Transverse colon (tissue), 4 donors: ENCODE measurements at places on chromosomes 2 and 18. TPM values are rescaled to one million over a fixed set of nuclear protein-coding genes. Genes with fewer than 3 reads are reported as not detected.

GRCh38 chr2:179796213-179797007 lies 65.0 kb downstream of the ZNF385B start:
- no peaks in the 10 kb centered on the region for H3K4me1 ChIP-seq
- no peak for DNase-seq
- H3K4me3 ChIP-seq = no peak overlapping the region
- no peaks in the 10 kb centered on the region for H3K27me3 ChIP-seq
- H3K27ac ChIP-seq = no peak overlapping the region
- H3K36me3 ChIP-seq = no peaks in the 10 kb centered on the region

DNA sequence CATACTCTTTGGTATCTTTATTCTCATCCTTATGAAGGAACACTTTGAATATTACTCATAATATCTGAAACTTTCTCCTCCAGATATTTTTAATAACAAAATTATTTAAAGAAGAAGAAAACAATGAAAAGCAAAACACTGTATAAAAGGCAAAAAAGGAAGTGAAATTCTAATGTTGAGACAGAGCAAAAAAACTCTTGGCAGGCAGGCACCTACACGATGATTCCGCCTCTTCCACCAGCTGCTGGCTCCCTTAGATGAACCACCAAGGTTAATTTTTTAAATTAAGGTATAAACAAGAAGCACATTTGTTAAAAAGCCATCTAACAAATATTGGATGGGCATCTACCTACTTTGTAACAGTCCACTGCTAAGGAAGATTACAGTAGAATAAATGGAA lies 434.7 kb downstream of the EPHA4 start:
- no peaks in the 10 kb centered on the region for H3K36me3 ChIP-seq
- no peak for DNase-seq
- no peaks in the 10 kb centered on the region for H3K4me1 ChIP-seq
- H3K27ac ChIP-seq = no peak overlapping the region
- no peak overlapping the region for H3K4me3 ChIP-seq

DNA sequence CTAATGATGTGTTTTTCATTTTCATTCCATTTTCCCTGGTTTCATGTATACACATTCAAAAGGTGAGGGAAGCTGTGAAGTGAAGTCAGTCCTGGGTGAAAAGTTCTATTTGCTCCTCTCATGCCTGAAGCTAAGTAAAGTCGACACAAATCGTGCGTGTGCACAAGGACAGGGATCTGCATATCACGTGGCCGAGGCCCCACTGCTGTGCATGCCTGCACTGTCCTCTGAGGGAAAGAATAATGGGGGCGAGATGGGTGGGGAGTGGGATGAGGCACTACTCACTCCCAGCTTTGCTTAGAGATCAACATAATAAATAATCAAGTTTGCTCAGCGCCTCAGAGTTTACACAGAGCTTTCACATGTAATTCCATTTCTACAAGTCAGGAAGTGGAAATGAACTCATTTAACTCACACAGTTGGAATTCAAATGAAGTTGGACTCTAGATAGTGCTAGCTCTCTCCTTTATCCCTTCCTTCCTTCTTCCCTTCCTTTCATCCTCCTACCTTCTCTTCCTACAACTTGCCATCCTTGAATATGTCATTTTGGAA lies 5.1 kb upstream of the PTPRM start:
- DNase-seq = no peak
- no peaks in the 10 kb centered on the region for H3K36me3 ChIP-seq
- peaks cover 17% of the 10 kb centered on the region for H3K27me3 ChIP-seq
- no peak overlapping the region for H3K27ac ChIP-seq
- H3K4me3 ChIP-seq = no peak overlapping the region

DNA sequence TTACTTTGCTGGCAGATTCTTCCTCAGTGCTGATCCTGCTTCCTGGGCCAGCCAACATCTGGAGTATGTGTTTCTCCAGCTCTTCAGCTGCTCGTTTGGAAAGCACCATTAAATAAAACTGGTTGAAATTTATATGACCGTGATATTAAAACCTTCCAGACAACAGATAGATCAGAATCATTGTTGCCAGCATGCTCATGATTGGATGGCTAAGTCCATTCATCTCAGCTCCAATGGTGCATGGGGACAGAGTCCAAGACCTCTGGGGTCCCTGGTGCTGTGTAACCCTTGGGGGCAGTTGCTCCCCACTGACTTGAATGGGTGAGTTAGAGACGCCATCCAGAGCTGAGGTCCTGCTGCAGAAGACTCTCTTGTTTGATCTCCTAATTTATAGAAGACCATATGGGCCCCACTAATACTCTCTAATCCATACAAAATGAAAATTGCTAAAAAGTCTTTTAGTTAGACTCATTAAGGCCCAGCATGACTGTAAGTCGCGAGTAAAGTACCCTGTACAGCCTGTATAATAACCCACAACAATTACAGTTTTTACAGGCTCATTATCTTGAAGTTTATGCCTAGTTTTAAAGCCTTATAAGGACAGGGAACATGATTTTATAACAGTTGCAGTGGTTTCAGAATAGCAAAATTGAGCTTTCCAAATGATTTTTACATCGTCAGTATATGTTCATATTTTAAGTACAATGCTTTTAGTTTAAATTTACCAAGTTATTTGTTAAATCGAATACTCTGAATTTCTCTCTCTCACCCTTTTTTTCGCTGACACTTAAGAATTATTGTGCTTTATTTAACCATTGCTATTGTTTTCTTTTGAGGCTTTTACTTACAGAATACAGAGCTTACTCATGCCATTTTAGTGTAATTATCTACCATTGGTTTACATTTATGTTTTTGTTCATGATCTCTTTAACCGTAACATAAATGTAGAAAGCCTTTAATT lies 60.0 kb downstream of the CABLES1 start:
- H3K4me1 ChIP-seq = no peaks in the 10 kb centered on the region
- H3K27me3 ChIP-seq = no peaks in the 10 kb centered on the region
- H3K27ac ChIP-seq = peak overlapping the region; percentile 39

DNA sequence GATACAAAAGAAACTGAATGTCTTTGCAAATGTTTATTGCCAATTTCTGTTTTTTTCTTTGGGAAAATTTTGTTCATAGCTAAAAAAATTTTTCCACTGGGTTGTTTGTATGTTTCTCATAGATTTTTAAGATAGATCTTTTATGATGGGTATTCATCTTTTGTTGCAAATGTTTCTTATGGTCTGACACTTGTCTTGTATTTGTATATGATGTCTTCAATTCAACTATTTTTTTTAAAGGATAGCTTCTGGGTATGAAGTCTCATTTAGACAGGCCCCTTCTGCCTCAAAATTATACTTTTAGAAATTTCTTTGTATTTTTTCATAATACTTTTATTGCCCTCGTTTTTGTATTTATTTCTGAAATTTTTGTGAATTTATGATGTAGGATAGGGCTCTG lies 73.8 kb downstream of the KCTD1 start:
- H3K4me1 ChIP-seq = no peaks in the 10 kb centered on the region
- no peak for DNase-seq
- no peaks in the 10 kb centered on the region for H3K36me3 ChIP-seq
- H3K27me3 ChIP-seq = no peaks in the 10 kb centered on the region
- no peak overlapping the region for H3K4me3 ChIP-seq

DNA sequence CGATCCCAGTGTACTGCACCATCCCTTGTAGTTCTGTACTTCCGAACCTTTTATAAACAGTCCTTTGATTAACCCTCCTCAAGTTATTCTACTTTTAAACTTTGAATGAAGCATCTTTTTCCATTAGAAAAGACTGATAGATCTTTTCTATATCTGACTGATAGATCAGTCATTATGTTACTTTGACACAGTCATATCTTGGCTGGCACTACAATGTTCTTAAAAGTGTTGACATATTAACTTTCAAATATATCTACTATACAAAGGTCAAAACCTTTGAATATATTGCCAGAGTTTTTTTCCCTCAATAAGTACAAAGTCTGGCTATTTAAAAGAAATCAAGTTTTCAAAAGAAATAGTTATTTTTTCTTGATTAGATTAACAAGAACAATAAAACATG lies 35.4 kb upstream of the NABP1 start:
- no peak for DNase-seq
- H3K4me3 ChIP-seq = no peak overlapping the region
- no peaks in the 10 kb centered on the region for H3K36me3 ChIP-seq

DNA sequence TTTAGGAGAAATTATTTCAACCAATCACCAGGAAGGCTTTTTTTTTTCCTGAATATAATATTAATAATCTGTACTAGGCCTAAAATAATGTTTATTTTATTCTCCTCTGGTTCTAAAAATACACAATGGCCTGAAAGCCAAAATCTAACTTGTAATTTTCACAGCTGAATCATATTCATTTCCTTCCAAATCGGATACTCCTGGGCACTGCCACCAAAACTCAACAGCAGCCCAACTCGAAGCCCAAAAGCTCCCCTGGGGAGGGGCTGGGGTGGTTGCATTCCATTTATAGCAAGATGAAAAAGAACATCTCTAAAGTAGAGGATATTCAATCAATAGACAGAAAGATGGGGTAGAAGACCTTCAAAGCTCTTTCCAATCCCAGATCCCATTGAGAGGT lies 100.5 kb upstream of the SETBP1 start:
- no peaks in the 10 kb centered on the region for H3K4me1 ChIP-seq
- H3K27me3 ChIP-seq = no peaks in the 10 kb centered on the region
- no peak overlapping the region for H3K4me3 ChIP-seq
- no peak overlapping the region for H3K27ac ChIP-seq
- DNase-seq = no peak

- H3K27me3 ChIP-seq = no peaks in the 10 kb centered on the region
- no peaks in the 10 kb centered on the region for H3K4me1 ChIP-seq
- H3K36me3 ChIP-seq = peaks cover 25% of the 10 kb centered on the region
- DNase-seq = no peak
- no peak overlapping the region for H3K27ac ChIP-seq
- no peak overlapping the region for H3K4me3 ChIP-seq
Observed at GRCh38 chr18:9536354-9537152, 61.2 kb downstream of the RALBP1 start.

DNA sequence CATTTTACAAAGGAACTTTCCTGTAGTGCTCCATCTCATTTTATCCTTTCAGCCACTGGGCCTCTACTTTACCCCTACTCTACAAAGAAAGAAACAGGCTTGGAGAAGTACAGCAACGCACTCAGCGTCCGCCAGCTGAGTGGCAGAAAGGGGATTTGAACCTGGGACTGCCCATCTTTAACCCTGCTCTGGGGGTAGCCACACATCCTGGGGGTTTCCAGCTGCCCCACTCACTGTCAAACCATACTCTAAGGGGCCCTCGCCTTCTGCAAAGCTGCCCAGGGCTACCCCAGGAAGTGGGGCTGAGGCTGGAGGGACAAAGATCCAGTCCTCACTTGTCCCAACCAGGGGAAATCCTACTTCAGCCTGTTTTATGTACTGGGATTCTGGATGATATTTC lies 17.9 kb downstream of the HS1BP3 start:
- H3K4me1 ChIP-seq = peaks cover 36% of the 10 kb centered on the region
- H3K36me3 ChIP-seq = no peaks in the 10 kb centered on the region
- H3K27ac ChIP-seq = peak overlapping the region; percentile 87
- no peaks in the 10 kb centered on the region for H3K27me3 ChIP-seq
- no peak for DNase-seq
- H3K4me3 ChIP-seq = no peak overlapping the region

The POTEC gene
- total RNA-seq = not detected

The GFPT1 gene
- total RNA-seq = 28.9 TPM
